ENCODE measurements at places on chromosomes 13 and 19.

GRCh38 chr13:103883698-103884097 is 817.5 kb upstream of the SLC10A2 start:
- DNase-seq, result no peak

GRCh38 chr13:112058941-112059340 is 8.0 kb upstream of the SOX1 start:
- no peak for DNase-seq

DNA sequence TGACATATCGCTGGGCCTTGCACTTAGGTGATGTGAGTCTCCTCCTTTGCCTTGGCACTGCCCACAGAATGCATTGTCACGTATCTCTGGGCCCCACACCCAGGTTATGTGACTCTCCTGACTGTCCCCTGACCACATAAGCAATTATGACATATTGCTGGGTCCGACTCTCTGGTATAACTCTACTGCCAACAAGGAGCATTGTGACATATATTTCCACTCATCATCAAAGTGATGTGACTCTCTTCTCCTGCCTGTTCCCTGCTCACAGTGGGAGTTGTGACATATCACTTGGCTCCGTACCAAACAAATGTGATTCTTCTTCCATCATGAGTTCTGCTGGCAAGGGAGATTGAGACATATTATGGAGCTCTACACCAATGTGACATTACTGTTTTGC is 15.4 kb upstream of the ZNF681 start:
- DNase-seq, result no peak

DNA sequence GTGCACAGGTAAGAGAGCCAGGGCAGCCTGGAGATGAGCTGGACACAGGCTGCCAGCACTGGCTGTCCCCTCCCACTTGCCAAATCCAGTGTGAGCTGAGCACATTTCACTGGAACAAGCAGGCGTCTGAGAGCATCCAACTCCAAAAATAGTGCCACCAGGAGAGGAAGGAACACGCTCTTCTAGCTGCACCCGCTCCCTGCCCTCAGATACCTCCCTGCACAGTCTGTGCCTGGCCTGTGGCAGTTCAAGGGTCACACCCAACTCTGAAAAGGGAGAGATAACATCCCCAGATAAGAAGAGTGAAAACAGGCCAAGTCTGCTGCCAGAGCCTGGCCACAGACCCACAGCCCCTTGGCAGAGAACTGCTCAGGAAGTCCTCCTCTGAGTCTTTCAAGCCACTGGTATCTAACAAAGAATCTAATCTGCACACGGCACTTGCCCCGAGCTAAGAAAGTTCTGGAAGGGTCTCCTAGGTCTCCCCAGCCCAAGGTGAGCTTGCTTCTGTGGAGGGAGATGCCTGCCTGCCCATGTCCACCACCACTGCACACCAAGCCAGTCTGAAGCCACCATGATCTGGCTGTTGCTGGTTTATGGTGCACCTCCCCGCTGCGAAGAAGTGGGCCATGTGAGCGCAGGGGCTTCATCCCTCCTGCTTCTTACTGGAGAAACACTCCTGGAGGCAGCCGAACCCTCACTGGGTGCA is 14.7 kb downstream of the ELL start:
- no peak for DNase-seq

- no peak for DNase-seq
Observed at GRCh38 chr19:41871573-41872383, 5.3 kb upstream of the CD79A start.

- no peak for DNase-seq
Observed at GRCh38 chr19:13128583-13128982, 10.5 kb downstream of the NACC1 start.

DNA sequence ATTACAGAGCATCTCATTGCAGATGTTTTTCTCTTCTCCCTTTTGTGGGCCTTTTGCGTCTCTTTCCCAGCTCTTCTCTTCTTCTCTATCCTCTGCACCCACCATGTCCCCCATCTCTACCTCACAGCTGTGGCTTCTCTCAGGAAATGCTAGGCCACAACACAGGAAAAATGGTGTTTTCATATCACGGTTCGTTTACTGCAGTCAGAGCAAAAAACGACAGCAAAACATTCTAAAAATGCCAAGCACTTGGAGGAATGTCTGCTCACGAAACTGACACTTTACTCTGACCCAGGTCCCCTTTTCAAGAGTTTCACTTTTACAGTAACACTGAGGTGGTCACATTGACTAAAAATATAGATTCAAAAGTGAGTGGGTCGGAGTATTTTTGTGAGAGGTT is 152.2 kb downstream of the DCT start:
- DNase-seq, result no peak

DNA sequence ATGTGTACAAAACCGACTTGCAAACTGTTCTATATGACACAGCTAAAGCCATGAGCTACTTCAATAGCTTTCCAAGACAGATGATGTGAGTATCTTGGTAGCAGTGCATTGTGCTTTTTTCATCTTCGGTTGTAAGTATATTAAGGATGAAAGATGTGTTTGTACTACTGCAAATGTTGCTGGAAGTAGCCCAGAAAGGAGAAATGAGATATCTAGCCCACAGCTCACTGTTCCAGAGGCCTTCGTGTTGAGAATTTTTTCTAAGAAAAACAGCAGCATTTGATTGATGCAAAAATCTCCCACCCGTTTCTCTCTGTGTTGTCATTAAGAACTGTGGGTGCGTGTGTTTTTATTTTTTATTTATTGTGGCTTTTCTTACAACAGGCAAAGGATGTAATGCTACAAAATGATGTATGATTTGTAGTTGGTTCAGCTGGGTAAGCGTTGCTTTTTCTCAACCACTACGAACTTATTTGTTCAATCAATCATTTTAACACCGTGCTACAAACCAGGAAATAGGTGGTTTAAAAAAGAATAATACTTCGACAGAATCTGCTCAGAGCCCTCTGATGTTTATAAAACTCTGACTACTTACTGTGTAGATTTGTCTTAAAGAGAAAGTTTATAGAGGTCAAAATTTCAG is 41.6 kb upstream of the RFC3 start:
- no peak for DNase-seq

DNA sequence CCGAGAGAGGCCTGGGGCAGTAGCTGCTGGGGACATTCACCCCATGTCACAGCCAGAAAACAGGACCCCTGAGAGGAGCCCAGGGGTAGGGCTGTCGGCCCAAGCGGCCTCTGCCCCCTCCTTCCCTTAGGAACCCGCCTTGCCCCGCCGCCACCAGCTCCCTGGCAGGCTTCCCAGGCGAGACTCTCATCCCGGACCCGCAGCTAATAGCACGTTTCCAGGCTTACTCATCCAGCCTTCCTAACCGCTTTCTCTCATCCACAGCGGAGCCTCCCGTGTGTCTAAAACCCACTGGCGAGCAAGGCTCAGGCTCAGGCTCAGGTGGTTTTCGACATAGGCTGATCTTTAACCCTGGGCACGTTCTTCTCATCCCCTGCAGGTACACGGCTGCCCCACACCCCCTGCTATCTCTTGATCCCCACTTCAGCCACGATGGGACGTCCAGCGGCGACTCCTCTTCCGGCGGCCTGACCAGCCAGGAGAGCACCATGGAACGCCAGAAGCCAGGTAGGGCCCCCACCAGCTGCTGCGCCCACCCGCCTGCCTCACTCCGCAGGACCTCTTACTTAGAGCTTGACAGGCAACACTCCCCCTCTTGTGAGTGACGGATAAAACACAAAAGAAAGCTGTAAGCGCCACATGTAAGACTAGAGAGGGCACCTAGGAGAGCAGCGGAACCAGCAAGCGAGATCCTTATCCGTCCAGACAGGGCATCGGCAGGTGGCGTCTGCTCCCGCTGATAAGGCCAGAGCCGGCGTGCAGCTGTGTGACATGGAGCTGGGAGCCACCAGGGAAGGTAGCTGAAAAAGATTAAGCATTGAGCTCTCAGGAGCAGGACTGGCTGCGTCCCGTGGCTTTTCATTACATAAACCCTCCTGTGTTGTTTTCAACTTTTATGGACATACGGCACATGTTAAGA is 71.3 kb downstream of the DPF1 start:
- DNase-seq, result no peak

GRCh38 chr13:78598116-78598781 is 5.1 kb downstream of the POU4F1 start:
- no peak for DNase-seq

DNA sequence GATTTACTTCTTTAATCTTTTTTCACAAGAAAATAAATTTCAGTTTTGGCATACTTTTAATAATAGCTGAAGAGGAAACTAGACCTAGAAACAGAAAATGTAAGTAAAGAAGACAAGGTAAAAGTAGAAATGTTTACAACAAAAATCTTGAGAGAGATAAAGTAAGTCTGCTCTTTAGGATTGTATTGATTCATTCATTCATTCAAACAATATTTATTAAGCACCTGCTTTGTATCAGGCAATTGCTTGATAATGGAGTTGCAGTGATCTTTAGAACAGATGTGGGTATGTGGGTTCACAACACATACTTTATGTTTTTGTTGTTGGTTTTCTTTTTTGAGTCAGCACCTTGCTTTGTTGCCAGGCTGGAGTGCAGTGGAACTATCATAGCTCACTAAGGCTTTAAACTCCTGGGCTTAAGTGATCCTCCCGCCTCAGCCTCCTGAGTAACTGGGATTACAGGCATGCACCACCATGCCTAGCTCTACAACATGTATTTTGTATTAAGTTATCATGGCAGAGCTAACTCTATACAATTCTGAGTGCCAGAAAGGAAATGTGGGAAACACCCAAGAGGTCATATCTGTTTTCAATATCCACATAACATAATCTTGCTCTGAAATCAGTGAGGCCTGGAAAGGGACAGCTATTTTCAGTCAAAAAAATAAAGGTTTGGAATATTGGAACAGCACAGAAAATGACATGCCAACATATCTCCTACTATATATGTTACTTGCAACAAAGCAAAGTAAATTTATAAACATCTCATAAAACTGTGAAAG is 8.8 kb upstream of the SPART start:
- no peak for DNase-seq

- DNase-seq, result no peak
Observed at GRCh38 chr13:94369972-94370436, 109.5 kb downstream of the DCT start.

GRCh38 chr13:41178040-41178439 is 16.3 kb downstream of the KBTBD7 start:
- no peak for DNase-seq

GRCh38 chr19:46626446-46626845 is 1.6 kb upstream of the PTGIR start:
- no peak for DNase-seq

DNA sequence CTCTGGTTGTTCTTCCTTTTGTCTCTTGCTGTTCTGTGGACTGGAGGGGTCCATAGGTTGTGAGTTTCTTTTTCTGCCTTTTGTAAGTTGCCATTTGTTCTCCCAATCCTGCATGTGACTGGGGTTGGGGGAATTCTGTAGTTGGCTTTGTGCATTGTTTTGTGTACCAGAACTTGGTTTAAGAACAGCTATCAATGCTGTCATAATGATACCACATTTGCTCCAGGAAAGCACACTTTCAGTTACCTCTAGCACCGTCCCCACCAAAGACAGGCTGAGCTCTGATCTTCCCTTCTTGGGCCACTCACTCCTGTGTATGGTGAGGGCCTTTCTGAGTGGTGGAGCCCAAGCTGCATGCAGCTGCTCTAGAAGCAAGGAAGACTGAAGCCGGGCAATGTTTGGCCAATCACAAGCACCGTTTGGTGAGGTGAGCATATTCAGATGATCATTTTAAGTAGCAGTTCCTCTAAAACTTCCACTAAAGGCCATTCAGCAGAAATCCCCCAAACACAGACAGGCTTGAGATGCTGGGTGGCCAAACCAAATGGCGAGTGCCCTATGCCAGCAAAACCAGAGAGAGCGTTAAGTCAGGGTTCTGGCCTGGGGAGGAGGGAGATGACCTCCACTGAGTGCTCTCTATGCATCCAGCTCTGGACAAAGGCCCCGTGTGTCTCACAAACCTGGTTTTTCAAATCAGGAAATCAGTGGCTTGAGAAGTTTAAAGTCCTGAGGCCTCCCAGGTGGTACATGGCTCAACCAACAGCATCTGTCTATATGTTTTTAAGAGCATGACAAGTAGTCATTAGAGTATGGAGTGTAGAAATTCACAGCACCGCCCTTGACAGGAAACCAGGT is 120.7 kb upstream of the SPATA13 start:
- DNase-seq, result no peak

- no peak for DNase-seq
Observed at GRCh38 chr13:46202188-46202795, 9.4 kb upstream of the LRRC63 start.

DNA sequence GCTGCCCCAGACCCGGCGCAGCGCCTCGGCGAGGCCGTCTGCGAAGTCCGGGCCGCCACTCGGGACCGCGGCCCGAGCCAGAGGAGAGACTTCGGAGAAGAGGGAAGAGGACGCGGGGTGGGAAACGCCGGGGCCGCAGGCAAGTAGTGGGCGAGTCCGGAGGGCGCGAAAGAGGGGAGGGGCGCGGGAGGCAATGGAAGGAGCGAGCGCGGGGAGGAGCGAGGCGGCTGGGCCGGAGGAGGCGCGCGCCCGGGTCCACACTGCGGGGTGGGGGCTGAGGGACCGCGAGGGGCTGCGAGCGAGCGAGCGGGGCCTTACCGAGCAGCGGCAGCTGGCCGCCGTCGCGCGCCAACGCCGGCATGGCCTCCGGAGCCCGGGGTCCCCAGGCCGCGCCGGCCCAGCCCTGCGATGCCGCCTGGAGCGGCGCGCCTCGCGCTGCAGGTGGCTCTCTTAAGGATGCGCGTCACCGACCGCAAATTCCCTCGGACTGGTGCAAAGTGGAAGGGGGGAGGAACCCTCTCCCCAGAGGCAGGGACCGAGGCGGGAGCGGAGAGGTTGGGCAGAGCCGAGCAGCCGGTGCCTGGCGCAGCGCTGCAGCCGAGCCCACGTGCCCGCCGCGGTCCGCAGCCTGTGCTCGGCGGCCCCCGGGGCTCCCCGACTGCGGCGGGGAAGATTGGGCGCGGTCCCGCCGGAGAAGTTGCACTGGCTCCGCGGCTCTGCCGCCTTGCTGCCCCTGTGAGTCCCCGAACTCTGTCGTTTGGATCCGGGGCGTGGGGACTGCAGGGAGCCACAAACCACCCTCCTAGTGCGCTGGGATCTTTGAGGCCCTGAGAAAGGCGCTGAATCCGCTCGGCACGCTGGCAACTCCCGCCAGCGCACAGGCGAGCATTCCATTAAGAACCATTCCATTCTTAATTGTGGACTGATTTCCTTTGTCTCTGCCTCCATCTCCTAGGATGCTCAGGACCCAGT is at the start of gene FLT3:
Gene FLT3 (minus strand): TSS at position 427 of the 972 bp plus-strand sequence. CDS start 66 bp downstream, at position 361.
- no peak for DNase-seq

DNA sequence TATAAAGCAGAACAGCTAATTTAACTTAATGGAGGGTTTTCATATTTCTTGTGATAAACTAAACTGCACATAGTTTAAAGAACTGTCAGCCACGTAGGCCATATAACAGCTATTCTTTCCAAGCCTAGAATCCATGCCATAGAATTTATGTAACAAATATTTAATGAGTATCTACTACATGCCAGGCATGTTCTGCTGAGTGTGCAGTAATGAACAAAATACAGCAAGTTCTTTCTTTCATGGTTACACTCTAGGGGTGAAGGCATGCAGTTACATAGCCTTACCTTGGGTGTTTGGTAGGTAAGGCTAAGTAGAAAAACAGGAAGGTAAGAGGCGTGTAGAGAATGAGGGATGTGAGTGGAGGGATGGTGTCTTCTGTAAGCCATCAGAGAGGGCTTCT is 4.6 kb downstream of the URI1 start:
- no peak for DNase-seq
